ENCODE measurements at places on chromosomes 6 and 20.

DNA sequence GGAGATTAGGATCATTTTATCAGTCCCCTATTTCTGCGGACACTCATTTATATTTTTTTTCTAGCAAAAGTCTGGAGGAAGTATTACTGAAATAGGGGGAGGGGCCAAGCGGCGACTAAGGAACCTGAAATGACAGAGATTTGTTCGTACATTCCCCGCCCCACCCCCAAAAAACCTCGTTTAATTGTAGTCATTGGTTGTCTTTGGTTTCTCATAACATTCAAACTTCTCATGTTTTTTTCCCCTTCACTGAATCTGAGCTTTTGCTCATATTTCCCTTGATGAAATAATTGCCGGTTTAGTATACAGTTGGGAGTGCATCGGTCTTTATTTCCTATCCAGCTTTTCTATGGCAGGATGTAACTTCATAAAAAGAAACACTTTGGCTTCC lies 768 bp upstream of the FYN start:
- no peak for DNase-seq

- DNase-seq, result no peak
These were observed 54.0 kb downstream of the PSMG4 start for GRCh38 chr6:3312604-3313231.

DNA sequence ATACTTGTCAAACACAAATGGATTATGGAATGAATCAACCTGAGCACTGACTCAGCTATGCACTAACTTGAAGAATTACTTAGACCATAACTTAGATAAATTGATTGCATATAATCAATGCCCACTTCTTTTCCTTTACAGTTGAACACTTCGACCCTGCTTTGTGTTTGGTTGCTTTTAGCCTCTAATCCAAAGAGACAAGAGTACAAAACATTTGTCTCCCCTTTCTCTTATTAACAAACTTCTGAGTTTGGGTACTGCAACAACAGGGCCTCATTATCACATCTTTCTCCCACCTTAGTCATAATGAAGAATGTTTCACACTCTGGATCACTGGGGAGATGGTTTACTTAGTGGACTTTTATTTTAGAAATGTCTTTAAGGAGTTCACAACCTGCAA lies 2.6 kb upstream of the TAAR6 start:
- DNase-seq, result no peak

GRCh38 chr6:22003287-22003686 lies 293.5 kb downstream of the PRL start:
- no peak for DNase-seq

GRCh38 chr6:154849475-154849874 lies 116.3 kb downstream of the SCAF8 start:
- DNase-seq, result no peak

- DNase-seq, result no peak
These were observed 17.6 kb downstream of the PRDM1 start for GRCh38 chr6:106103728-106104109.

- no peak for DNase-seq
These were observed 302.1 kb upstream of the RUNX2 start for GRCh38 chr6:45026003-45026516.

- DNase-seq, result no peak
These were observed 116.1 kb downstream of the MAN1A1 start for GRCh38 chr6:119233312-119233984.

- no peak for DNase-seq
These were observed 172.6 kb downstream of the BMP2 start for GRCh38 chr20:6940048-6940447.

- no peak for DNase-seq
These were observed 42.8 kb upstream of the PCMTD2 start for GRCh38 chr20:64212755-64213154.

- no peak for DNase-seq
These were observed 132.0 kb upstream of the PRDM1 start for GRCh38 chr6:105954148-105954547.

GRCh38 chr6:69392745-69393144 lies 404.1 kb downstream of the LMBRD1 start:
- DNase-seq, result no peak

DNA sequence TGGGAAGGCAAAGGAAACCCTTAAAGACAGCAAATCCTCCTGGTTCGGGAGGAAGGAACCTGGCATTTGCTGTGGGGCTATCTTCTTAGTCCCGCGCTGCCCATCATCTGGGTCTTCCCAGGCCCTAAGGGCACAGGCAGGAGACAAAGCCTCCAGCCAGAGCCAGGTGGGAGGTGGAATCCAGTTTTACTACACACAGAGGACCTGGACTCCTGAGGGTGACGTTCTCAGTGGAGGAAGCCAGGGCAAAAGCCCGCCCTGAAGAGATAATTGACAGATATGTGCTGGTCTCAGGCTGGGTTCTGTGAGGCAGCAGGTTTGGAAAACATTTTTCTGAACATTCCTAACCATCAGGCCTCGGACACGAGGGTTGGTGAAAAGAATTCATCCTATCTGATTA lies 88.4 kb upstream of the AGPAT4 start:
- no peak for DNase-seq

DNA sequence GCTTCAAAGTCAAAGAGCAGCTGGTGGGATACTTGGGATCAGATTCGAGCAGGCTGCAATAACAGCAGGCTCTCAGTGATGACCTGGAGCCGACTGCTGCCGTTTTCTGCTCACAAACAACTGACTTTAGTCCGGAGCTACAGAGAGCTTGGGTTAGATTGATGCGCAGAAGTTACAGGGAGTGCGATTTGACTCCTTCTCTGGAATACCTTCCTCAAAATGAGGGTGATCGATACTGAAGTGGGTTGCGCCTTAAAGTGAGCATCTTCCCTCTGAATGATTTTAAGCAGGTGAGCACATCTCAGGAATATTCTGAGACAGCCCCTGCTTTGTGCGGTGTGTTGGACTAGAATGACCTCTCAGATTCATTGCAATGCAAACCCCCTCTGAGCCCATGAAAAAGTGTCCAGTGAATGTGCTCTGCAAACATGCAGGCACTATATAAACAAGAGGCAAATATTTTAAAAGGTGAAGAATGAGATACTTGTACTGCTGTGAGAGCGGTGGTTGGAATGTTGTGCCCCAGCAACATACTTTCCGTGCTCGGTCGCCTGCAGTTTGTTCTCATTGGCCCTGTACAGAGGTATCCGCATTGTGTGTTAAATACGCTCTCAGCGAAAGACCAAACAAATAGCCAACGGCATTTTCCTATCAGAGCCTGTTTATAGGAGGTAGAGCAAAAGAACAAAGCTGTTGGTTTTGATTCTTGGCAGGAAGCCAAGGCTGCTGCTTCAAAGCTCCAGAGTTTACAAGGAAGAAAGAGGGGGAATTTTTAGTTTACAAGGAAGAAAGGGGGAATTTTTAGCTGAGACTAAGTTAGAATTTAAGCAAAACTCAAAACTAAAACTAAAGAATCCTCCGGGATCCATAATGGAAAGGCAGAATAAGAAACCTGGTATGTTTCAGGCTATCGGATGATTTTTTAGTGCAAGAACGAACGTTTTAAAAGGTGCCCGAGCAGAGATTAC lies 67.7 kb downstream of the PHACTR2 start:
- peak; percentile 61 for DNase-seq

GRCh38 chr20:29744071-29744470 lies 1513.4 kb upstream of the DEFB115 start:
- no peak for DNase-seq

- no peak for DNase-seq
These were observed 56.6 kb downstream of the SH3BGRL2 start for GRCh38 chr6:79687759-79688158.

DNA sequence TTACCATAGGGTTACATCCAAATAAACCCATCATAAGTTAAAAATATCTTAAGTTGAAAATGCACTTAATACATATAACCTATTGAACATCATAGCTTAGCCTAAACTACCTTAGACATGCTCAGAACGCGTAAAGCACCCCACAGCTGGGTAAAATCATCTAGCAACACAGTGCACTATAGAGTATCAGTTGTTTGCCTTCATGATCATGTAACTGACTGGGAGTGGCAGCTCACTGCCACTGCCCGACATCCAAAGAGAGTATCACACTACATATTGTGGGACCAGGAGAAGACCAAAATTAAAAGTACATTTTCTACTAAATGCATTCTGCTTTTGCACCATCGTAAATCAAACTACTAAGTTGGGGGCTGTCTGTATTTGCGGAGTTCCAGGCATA lies 31.7 kb downstream of the THEMIS start:
- DNase-seq, result no peak

GRCh38 chr6:168370310-168370991 lies 50.9 kb upstream of the DACT2 start:
- peak; percentile 64 for DNase-seq

- DNase-seq, result peak; percentile 32
These were observed at the start of gene SERPINB6 for GRCh38 chr6:2971420-2972218. TSS of gene SERPINB6 (minus strand) at chr6:2971567. CDS start at chr6:2959332, 12,235 bp downstream.

DNA sequence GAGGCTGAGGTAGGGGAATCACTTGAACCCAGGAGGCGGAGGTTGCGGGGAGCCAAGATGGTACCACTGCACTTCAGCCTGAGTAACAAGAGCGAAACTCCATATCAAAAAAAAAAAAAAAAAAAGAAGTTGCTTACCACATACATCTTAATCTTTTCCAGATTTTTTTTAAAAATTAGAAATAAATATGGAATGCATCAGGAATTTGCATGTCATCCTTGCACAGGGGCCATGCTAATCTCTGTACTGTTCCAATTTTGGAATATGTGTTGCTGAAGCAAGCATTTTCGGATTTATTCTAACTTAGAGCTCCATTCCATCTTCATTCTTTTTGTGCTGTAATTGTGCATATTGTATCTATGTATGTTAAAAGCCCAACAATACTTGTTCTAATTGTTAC lies 62.5 kb downstream of the TRPC4AP start:
- no peak for DNase-seq

GRCh38 chr6:158487495-158487894 lies 72.4 kb upstream of the TMEM181 start:
- DNase-seq, result no peak

GRCh38 chr6:43817192-43817591 lies 47.2 kb downstream of the VEGFA start:
- no peak for DNase-seq

Data from NCI-H1105 (cell line).